Vagina (tissue), 2 donors: ENCODE measurements at places on chromosomes 16 and 17.
A peak's percentile ranks its signal among the peaks of the same experiment; 100 is the strongest.

DNA sequence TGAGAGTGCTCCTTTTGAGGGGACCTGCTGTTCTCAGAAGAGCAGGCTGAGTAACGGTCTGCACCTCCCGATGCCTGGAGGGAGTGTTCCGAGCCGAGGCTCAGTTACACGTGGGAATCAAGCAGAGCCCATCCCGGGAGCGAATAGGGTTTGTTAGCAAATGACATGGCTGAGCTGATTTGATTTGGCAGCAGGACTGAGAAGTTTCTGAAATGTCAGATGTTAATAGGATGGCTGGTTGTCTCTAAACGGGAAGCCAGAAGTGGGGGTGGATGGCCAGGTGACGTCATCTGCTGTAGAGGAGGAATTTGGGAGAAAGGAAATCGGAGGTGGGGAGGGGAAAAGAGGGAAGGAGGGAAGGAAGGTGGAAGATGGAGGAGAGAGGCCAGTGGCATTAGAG, 128.0 kb downstream of the RAP1GAP2 start:
- H3K27me3 ChIP-seq = no peaks in the 10 kb centered on the region
- DNase-seq = no peak
- no peak overlapping the region for H3K27ac ChIP-seq
- H3K36me3 ChIP-seq = no peaks in the 10 kb centered on the region
- H3K4me3 ChIP-seq = no peak overlapping the region

DNA sequence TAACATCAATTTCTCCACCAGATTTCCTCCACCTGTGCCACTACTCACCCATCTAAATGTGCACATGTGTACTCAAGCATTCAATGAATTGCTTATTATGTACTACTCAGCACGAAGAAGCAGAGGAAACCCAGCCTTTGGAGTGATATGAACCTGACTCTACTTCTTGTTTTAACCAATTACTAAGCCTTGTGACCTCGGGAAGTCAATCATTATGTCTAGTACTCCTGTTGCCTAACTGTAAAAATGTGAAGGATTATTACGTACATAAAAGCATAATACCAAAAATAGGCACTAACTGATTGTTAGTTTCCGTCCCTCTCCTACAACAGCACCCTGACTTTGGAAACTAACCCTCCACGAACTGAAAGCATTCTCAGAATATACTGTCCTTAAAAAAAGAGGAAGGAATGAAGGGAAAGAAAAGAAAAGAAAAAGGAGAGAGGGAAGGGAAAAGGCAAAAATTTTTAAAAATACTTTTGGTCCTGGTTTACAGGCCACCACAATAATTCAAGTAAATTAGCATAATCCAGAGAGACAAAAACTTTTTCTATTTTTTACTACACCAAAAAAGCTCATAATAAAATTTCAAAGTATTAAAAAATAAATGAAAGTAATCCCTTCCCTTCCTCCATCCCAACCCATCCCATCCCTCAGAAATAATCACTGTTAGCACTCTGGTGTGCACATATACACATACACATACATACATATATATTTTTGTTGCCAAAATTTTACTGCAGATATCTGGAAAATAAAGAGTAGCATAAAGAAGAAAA, 53.6 kb downstream of the KANSL1 start:
- no peaks in the 10 kb centered on the region for H3K36me3 ChIP-seq
- no peak overlapping the region for H3K27ac ChIP-seq
- no peaks in the 10 kb centered on the region for H3K27me3 ChIP-seq
- DNase-seq = no peak
- peaks cover 89% of the 10 kb centered on the region for H3K4me1 ChIP-seq
- no peak overlapping the region for H3K4me3 ChIP-seq

DNA sequence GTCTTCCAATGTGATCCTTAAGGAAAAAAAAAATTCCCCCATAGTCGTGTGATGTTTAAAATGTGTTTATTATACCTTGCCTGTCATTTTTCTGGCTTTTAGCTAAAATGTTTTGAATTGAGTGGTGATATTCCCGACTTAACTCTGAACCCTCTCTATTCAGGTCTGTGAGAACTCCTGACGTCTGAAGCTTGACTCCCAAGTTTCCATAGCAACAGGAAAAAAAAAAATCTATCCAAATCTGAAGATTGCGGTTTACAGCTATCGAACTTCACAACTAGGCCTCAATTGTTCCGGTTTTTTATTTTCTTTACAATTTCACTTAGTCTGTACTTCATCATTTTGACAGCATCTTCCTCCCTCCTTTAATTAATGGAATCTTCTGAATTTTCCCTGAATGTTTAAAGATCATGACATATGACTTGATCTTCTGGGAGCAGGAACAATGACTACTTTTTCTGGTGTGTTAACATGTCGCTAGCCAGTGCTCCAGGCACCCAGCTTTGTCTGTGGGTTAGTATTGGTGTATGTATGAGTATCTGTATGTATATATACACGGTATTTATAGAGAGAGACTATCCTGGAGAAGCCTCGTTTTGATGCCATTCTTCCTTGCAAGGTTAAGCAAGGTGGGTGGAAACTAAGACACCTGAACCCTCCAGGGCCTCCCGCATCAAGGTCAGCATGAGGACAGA, 12.8 kb upstream of the HSBP1 start:
- H3K4me1 ChIP-seq = no peaks in the 10 kb centered on the region
- H3K4me3 ChIP-seq = no peak overlapping the region
- H3K36me3 ChIP-seq = no peaks in the 10 kb centered on the region

GRCh38 chr17:67549820-67550219, 167.9 kb upstream of the NOL11 start:
- peaks cover 12% of the 10 kb centered on the region for H3K4me1 ChIP-seq
- H3K4me3 ChIP-seq = no peak overlapping the region
- DNase-seq = no peak
- no peaks in the 10 kb centered on the region for H3K27me3 ChIP-seq

GRCh38 chr16:89051521-89052166, 42.0 kb upstream of the ACSF3 start:
- H3K4me3 ChIP-seq = no peak overlapping the region
- H3K27ac ChIP-seq = no peak overlapping the region
- DNase-seq = no peak
- H3K36me3 ChIP-seq = no peaks in the 10 kb centered on the region
- H3K27me3 ChIP-seq = no peaks in the 10 kb centered on the region

DNA sequence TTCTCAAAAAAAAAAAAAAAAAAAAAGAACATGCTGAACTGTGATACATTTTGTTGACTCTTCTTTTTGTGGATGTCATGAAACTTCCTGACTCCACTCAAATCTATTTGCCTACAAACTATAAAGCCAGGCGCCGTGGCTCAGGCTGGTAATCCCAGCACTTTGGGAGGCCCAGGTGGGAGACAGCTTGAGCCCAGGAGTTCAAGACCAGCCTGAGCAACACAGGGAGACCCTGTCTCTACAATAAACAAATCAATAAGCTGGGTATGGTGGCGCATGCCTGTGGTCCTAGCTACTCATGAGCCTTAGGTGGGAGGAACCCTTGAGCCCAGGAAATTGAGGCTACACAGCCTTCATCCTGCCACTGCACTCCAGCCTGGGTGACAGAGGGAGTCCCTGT, 1.5 kb upstream of the NT5C start:
- DNase-seq = no peak
- peaks cover 6% of the 10 kb centered on the region for H3K36me3 ChIP-seq
- H3K4me3 ChIP-seq = no peak overlapping the region
- no peaks in the 10 kb centered on the region for H3K27me3 ChIP-seq
- no peak overlapping the region for H3K27ac ChIP-seq

DNA sequence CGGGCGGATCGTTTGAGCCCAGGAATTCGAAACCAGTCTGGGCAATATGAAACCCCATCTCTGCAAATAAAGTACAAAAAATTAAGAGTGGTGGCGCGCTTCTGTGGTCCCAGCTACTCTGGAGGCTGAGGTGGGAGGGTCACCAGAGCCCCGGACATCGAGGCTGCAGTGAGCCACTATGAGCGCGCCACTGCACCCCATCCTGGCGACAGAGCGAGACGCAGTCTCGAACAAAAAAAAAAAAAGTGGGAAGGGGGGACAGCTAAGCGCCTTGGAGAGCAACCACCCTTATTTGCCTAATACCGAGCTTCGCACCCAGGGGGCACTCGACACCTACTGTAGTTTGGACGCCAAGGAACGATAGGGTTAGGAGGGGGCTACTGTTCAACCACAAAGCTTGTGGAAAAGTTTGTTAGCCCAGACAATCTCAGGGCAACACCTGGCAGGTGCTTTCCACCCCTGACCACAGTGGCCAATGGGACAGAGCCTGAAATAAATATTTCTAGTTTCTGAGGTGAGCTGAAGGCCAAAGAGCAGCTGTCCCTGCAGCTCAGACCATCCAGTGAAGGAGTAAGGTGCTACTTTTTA, 847 bp upstream of the PSMC3IP start:
- peak overlapping the region; percentile 75 for H3K27ac ChIP-seq
- H3K4me3 ChIP-seq = peak overlapping the region; percentile 59
- no peak for DNase-seq
- H3K4me1 ChIP-seq = peaks cover 21% of the 10 kb centered on the region

DNA sequence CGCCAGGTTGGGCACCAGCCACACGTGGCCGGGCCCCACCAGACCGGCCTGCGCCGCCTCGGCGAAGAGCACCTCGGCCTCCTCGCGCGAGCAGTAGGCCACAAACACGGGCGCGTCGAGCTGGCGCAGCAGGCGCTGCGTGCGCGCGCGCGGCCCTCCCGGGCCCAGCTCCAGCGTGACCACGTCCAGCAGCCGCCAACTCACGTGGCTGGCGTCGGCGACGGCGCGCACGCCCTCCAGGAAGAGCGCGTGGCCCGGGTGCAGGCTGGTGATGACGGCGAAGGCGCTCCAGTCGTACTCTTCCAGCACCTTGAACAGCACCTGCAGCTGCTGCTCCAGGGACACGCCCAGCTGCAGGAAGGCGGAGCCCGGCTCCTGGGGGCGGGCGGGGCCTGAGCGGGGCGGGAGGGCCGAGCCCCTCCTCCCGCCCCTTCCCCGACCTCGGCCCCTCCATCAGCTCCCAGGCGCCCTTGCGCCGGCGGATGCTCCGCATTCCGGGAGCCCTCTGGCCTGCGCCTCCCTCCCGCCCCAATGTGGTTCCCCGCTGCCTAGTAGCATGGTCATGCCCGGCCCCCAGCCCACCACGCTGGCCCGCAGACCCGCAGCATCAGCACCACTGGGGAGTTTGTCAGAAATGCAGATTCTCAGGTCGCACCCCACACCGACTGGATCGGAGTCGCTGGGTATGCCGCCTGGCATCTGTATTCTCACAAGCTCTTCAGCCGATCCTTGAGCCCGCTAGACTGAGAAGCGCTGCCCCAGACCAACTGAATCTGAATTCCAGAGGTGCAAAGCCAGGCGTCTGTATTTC, 7.2 kb downstream of the GRIN2C start:
- no peak overlapping the region for H3K27ac ChIP-seq
- H3K4me3 ChIP-seq = no peak overlapping the region
- H3K36me3 ChIP-seq = no peaks in the 10 kb centered on the region
- no peak for DNase-seq
- H3K27me3 ChIP-seq = peaks cover 13% of the 10 kb centered on the region

- no peak overlapping the region for H3K4me3 ChIP-seq
- H3K27ac ChIP-seq = no peak overlapping the region
- no peak for DNase-seq
- no peaks in the 10 kb centered on the region for H3K4me1 ChIP-seq
- H3K36me3 ChIP-seq = no peaks in the 10 kb centered on the region
These were observed 988.5 kb downstream of the CDH11 start for GRCh38 chr16:64133366-64133765.

GRCh38 chr16:74611721-74612120, 4.8 kb upstream of the GLG1 start:
- H3K36me3 ChIP-seq = no peaks in the 10 kb centered on the region
- peaks cover 9% of the 10 kb centered on the region for H3K4me1 ChIP-seq
- no peak overlapping the region for H3K4me3 ChIP-seq

DNA sequence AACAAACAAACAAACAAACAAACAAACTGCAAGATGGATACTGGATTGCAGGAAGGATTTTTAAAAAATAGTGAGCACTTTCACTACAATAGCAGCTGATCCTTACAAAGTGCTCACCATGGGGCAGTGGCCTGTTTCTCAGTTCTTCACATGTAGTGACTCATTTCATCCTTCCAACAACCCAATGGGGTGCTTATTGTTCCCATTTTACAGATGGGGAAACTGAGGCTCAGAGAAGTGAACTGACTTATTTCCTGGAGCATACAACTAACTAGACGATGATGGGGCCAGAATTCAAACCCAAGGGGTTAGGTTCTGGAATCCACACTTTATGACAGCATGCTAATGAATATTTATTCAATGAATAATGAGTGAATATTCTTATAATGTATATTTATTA, 61.2 kb downstream of the MYH11 start:
- H3K4me3 ChIP-seq = no peak overlapping the region
- peaks cover 6% of the 10 kb centered on the region for H3K4me1 ChIP-seq
- DNase-seq = no peak

DNA sequence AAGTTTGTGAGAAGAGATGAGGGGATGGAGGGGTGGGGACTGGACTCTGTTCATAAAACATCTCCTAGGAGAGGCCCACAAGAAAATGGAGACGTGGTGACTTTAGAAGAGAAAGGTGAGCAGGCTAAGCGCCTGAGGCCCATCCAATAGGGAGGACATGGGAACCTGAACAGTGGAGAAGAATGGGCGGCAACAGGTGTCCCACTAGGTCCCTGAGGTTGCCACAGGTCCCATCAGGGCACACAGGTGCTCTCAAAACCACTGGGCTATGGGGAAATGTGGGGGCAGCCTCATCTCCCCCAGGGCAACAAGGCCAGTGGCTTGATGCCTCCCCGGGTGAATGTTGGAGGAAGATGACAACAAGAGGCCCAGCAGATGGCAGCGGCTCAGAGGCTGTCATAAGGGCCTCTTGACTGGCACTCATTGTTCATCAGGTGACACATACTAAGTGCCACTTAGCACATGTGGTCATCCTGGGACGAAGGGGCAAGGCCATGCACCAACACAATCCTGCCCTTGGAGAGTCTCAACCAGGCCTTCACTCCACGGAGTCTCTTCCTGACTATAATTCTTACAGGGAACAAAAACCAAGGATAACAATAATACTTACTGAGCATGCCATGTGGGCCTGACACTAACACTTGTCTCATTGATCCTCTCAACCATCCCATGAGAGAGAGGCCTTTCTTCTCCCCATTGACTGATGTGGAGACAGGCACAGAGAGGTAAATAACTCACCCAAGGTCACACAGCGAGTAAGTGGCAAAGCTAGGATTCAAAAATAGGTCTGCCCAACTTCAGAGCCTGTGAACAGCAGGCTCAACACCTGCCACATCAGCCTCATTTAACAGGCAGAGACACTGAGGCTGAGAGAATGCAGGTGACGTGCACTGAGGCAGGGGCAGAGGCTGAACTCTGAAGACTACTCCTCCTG, 38.0 kb downstream of the CUEDC1 start:
- H3K4me3 ChIP-seq = no peak overlapping the region
- H3K4me1 ChIP-seq = peaks cover 86% of the 10 kb centered on the region
- H3K27me3 ChIP-seq = no peaks in the 10 kb centered on the region
- H3K36me3 ChIP-seq = no peaks in the 10 kb centered on the region
- no peak for DNase-seq
